ENCODE measurements at places on chromosomes 2 and 18. TPM values are rescaled to one million over a fixed set of nuclear protein-coding genes. Genes with fewer than 3 reads are reported as not detected.

GCKR gene
- under 0.01 TPM for total RNA-seq

CNTNAP5 gene
- under 0.01 TPM for total RNA-seq

OSR1 gene
- under 0.01 TPM for total RNA-seq

SLC8A1 gene
- total RNA-seq, result 1.9 TPM

CCDC102B gene
- total RNA-seq, result 13.8 TPM

GAD1 gene
- total RNA-seq, result 0.16 TPM

ANKRD44 gene
- 3.6 TPM for total RNA-seq

FAM124B gene
- 64.1 TPM for total RNA-seq

IL1A gene
- 0.32 TPM for total RNA-seq

STK11IP gene
- total RNA-seq, result 7.8 TPM

TNFRSF11A gene
- total RNA-seq, result 4.4 TPM

NEUROD1 gene
- total RNA-seq, result not detected

Measured in bladder microvascular endothelial cell (primary cell).